ENCODE measurements at places on chromosomes 11 and 22.

- no peak for DNase-seq
Observed at GRCh38 chr11:127049486-127049885, 48.9 kb upstream of the KIRREL3 start.

- no peak for DNase-seq
Observed at GRCh38 chr22:25896098-25896497, 154.1 kb downstream of the MYO18B start.

GRCh38 chr11:42576318-42576717, 735.5 kb upstream of the API5 start:
- no peak for DNase-seq

GRCh38 chr11:40099426-40100161, 1359.9 kb downstream of the LRRC4C start:
- no peak for DNase-seq

DNA sequence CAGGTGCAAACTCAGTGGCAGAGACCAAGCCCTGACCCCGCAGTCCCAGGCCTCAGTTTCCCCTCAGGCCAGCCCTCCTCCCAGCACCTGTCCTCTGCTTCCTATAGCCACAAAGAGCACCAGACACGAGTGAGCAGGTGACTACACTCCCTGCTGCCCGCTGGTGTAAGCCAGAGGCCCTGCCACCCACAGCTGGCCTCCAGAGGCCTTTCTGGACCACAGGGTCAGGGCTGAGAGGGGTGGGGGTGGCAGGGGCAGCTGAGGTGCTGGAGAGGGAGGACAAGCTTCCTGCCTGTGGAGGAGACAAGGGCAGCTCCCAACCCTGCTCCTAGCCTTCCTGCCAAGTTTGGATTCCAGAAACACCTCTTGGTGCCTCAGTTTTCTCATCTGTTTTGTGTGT, 31.3 kb upstream of the WNT7B start:
- DNase-seq = no peak

- DNase-seq = no peak
Observed at GRCh38 chr11:68303083-68303482, 9.3 kb upstream of the LRP5 start.

GRCh38 chr11:122850076-122850631, 11.9 kb downstream of the CRTAM start:
- DNase-seq = no peak

DNA sequence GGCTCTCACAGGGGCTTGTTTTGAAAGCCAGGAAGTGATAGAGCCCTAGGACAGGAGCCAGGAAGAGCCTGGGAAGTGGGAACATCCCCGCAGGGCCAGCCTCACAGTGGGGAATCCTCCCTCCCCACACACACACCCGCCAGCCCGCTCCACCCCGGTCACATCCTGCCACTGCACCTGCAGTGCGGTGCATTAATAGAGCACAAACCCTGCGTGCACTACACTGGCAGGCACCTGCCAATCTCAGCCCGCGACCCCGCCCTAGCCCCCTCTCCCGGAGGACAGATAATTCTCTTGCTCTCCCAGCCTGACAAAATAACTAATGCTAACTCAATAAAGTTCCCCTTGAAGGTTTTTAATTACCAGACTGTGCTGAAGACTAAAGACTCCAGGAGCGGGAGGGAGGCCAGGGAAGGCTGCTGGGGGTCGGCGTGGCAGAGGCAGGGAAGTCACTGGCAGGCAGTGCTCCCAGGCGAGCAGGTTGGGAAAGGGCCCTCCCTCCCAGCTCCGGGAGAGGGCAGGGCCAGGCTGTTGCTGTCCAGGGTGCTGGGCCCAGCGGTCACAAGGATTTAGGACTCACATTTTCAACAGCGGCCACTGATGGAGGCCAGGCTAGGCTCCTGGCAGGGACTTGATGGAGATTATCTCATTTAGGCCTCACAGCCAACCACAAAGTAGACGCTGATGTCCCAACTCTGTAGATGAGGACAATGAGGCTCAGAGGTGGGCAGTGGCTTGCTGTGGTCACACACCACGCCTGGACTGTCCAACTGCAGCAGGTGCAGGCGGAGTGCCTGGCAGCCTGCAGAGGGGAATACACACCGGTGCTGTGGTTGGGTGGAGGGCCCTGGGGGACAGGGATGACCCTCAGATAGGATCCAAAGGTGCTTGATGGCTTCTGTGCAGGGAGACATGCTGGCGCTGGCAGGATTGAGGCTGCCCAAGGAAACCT, 23.9 kb upstream of the TCF20 start:
- DNase-seq = no peak

- DNase-seq = no peak
Observed at GRCh38 chr11:106989078-106989455, 29.2 kb downstream of the GUCY1A2 start.

GRCh38 chr22:44550711-44551491, 52.9 kb upstream of the RTL6 start:
- DNase-seq = no peak

GRCh38 chr22:17269607-17270261, 50.5 kb upstream of the ADA2 start:
- DNase-seq = no peak

DNA sequence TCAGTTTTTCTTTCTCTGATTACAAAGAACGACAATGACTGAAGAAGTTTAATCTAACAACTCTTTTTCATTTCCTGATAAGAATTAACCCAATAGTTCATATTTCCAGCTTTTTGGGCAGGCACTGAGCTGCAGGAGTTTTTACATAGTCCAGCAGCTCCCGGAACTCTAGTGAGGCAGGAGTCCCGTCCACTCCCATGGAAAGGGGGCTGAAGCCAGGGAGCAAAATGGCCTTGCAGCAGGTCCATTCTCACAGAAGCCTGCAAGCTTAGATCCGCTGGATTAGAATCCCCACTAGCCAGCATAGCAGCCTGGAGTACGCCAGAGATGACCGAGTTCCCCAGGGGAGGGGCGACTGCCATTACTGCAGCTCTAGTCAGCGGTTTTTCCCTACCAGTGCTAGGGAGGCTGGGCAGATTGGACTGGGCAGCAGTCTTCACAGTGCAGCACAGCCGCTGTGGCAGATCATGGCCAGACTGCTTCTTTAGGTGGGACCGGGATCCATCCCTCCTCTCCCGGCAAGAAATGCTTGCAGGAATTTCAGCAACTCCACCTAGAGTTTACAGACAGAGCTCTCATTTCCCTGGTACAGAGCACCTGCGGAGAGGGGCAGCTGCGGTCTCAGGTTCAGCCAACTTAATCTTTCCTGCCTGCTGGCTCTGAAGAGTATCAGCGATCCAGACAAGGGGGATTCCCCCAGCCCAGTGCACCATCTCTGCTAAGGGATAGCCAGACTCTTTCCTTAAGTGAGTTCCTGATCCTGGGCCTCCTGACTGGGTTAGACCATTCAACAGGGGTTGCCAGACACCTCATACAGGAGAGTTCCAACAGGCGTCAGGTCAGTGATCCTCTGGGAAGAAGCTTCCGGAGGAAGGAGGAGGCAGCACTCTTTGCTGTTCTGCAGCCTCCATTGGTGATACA, 742 bp upstream of the CASP4 start:
- DNase-seq = no peak

GRCh38 chr11:93608364-93608763, 53.1 kb upstream of the CEP295 start:
- no peak for DNase-seq

DNA sequence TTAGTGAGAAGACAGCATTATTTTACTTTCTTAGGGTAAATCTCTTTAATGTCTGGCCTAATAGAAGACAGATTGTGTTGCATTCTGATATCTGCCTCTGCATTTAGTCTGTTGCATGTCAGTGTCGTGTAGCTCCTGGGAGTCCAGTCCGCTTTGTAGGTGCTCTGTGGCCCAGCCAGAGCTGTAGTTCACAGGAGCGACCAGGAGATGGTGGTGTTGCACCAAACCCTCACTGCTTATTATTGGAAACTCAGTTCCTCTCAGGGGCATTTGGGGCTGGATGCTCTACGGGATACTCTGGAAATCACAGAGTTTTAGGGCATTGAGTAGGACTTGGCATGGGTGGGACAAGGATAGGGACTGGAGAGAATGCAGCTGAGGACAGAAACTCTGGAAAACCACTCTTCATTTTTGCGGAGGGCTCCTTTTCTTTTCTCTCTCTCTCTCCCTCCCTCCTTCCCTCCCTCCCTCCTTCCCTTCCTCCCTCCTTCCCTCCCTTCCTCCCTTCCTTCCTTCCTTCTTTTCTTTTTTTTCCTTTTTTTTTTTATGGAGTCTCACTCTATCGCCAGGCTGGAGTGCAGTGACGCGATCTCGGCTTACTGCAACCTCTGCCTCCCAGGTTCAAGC, 21.7 kb downstream of the MIAT start:
- DNase-seq = peak; percentile 62

GRCh38 chr11:69995697-69996096, 82.4 kb upstream of the ANO1 start:
- no peak for DNase-seq

DNA sequence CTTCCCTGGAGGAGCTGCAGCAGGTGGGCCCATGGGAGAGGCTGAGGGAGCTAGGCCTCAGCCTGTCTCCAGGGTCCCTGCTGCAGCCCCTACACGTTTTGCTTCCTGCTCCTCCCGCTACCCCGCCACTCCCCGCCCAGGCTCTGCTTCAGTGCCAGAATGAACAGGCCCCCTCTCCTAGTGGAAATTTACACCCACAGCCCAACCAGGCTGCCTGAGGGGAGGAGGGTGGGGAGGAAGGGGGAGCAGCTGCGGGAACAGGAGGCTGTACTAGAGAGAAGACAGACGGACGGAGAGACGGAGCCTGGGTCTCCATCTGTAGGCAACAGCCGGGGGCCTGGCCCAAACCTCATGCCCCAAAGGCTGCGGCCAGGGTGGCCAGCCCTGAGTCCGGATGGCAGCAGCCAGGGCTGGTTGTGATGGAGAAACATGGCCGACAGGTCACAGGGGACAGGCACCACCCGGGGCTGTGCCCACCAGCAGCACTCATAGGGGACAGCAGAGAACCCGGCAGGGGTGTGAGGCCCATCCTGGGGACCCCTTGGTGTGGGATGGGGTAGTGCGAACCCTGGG, 20.6 kb downstream of the FLRT1 start:
- DNase-seq = peak; percentile 76

GRCh38 chr11:123429336-123429735, 733 bp upstream of the GRAMD1B start:
- no peak for DNase-seq

DNA sequence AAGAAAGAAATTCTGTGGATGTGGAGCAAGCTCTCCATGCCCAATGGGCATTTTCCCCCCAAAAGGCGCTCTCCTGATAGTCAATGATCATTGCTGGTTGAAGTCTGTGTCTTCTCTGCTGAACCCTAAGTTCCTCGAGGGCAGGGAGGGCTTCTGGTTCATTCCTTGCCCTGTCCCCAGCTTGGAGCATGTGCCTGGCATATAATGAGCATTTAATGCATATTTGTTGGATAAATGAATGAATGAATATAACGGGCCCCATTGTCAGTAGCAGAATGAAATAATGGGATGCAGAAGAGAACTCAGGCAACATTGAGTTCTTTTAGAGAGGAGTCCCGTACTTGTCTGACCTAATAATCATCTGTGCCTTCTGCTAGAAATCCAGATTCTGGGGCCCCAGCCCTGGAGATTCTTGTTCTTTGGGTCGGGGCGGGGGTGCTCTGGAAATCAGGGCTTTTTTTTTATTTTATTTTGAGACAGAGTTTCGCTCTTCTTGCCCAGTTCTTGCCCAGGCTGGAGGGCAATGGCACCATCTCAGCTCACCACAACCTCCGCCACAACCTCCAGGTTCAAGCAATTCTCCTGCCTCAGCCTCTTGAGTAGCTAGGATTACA, 64.4 kb downstream of the CD82 start:
- no peak for DNase-seq

DNA sequence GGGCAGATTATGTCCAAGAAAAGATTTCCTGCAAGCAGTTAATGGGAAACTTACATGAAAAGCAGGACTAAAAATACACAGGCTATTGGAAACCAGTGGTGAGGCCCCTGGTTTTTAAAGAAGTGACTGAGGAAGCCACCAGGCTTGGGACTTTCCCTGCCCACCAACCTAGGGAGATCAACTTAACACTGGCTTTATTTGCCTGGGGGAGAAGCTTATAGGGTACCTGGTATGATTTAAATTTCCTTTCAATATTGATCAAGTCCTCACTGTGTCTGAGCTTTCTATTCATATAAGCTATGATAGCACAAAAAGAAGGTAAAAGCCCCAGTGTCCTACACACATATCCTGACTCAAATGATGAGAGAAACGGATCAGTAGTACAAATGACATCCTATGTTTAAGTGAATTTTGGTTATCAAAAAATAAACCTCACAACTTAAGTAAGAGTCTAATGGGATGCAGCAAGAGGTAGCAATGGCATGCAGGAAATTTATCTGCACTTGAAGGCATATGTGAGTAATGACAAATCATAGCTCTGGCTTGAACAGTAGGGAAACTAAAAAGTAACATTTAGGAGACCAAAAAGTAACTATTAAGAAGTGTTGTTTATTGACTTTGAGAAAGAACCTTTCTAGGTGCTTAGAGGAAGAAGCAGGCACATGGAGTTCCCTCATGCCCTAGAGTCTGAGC, 85.3 kb downstream of the GAB2 start:
- no peak for DNase-seq

GRCh38 chr11:112113539-112114457, 27.1 kb downstream of the SDHD start:
- DNase-seq = peak; percentile 53

GRCh38 chr11:71991494-71991893, 7.2 kb upstream of the IL18BP start:
- DNase-seq = no peak

DNA sequence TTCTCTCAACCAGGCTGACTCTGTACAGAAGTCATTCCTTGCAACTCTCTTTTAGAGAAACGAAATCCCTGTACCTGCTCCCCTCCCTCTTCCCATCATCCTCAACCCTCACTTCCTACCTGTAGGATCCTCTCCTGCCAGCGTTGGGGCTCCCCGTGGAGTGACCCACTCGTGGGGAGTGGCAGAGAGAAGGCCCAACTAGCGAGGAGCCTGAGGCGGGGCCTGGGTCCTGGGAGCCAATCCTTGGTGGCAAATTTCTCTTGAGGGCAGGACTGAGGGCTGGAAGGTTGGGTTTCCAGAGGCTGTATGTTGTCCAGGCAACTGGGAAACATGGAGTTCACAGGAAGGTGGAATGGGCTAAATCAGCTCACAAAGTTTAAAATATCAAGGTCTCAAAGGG, 10.4 kb downstream of the NHERF4 start:
- no peak for DNase-seq

GRCh38 chr22:36351921-36352802, 35.6 kb downstream of the MYH9 start:
- no peak for DNase-seq

DNA sequence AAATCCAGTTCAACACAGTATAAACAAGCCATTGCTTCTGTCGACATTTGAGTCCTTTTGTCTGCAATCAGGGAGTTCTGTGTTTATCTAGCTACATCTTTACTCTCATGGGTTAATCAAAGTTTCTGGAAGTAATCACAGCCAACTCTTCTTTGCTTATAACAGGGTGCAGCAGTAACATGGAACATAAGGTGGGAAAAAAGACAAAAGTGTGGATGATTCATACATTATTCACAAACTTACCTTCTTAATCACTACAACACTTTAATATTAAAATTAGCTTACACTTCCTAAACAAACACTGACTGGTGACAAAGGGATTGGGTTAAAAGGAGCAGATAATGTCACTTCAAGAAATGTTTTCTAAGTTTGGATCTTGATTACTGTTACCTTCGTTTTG, 44.7 kb downstream of the SNX19 start:
- no peak for DNase-seq
